ENCODE measurements at places on chromosomes 3 and 15.

DNA sequence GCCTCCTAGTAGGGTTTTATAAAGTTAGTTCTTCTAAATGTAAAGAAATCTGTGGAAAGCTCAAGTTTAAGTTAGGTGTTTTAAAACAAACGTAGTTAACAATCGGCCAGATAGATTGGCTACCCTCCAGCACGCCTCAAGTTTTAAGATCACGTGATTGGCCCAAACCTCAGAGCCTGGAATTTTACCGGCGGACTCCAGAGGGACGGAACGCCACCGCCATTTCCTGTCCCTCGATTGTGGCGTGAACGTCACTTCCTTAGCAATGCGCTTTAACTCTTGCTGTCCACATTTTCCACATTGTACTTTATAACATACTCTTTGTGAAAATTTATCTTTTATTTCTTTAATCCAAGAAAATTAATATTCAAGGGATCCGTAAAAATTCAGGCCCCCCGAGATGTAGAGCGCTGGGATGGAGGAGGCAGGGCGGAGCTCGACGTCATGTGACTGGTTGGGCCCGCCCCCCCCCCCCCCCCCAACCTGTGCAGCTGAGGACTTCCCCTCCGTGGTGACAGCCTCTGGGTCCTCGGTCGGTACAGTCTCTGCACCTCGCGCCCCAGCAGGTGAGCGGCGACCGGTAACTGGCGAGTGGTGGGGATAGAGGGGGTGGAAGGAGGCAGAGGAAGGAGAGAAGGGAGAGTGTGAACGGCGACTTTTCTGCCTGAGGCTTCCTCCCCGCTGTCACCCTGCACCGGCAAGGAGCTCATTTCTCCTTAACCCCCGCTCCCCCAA, at the start of gene ATP6V1A:
Gene ATP6V1A, plus strand, starts transcription at position 488 of the 735 bp plus-strand sequence. CDS start 31,719 bp downstream, outside the sequence.
- peak; percentile 94 for DNase-seq

- no peak for DNase-seq
Measured at GRCh38 chr15:59591356-59591755, 20.2 kb upstream of the GCNT3 start.

- DNase-seq, result no peak
Measured at GRCh38 chr3:151439652-151440125, 21.2 kb downstream of the IGSF10 start.

- peak; percentile 11 for DNase-seq
Measured at GRCh38 chr3:108091498-108092250, 843 bp upstream of the CD47 start.

GRCh38 chr15:82830427-82831173, 21.2 kb downstream of the WHAMM start:
- DNase-seq, result no peak

DNA sequence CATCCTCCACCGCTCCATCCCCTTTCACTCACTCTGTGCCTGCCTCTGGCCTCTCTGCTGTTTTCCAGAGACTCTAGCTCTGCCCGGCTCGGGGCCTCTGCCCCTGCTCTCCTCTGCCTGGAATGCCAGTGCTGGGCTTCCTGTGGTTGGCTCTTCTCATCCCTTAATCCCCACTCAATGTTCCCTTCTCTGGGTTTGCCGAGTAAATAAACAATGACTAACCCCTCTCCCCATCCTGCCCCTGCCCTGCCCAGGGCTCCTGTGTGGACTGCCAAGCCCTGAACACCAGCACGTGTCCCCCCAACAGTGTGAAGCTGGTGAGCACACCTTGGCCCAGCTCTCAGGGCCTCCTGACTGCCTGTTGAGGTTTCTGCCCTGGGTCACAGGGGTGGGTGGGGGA, 12.2 kb downstream of the STAB1 start:
- DNase-seq, result no peak

DNA sequence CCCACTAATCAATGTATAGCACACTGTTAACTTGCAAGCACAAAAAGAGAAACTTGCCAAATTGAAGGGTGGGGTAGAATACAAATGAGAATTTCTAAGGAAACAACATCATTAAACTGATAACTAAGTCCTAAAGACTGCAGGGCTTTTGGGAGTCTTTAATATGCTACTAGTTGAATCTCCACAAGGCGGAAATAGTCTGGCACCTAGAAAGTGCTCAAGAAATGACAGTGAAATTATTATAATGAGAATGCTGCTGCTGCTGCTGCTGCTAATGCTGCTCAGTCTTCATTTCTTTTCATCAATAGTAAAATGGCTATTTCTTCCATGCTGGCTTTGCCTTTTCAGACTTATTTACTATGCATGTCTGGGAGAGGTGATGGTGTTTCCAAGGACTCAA, 91.8 kb downstream of the BTD start:
- DNase-seq, result no peak

- DNase-seq, result no peak
Measured at GRCh38 chr15:40028853-40029252, 10.1 kb downstream of the SRP14 start.

DNA sequence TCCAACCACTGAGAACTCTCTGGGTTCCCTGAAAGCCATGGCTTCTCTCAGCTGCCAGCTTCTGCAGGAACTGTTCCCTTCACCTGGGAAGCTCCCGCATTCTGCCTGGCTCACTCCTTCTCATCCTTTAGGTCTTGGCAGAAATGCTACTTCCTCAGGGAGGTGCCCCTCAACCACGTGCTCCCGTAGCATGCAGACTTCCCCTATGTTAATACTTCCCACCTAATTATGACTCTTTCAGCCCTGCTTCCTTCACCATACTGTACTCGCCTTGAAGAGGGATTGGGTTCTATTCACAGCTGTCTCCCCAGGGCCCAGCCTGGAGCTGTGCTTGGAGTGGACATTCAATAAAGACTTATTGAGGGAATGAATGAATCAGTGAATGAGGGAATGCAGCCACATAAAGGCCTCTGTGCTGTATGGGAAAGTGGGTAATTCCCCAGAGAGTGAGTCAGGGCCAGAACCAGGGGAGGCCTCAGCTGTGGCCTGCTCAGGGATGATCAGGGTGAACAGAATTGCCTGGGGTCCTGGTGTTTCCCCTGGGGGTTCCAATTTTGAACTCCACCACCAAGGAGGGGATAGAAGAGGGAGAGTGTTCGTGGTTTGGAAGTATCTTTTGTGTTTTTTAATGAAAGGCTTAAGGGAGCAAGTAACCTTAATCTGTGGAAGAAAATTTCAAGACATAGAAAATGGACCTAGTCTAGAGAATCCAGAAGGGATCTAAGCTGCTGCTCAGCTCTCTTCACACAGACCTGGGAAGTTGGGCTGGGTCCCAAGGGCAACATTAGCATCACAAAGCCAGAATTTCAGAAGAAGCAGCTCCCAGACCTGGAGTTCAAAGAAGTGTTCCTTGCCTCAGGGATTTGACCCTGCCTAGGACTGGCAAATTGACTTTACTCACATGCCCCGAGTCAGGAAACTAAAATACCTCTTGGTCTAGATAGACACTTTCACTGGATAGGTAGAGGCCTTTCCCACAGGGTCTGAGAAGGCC, 14.6 kb upstream of the FAM107A start:
- no peak for DNase-seq

GRCh38 chr15:57018151-57018550, 99.7 kb downstream of the TCF12 start:
- no peak for DNase-seq

- no peak for DNase-seq
Measured at GRCh38 chr15:68666120-68666811, 87.5 kb downstream of the CORO2B start.

GRCh38 chr15:59360896-59361295, 11.8 kb downstream of the MYO1E start:
- no peak for DNase-seq

DNA sequence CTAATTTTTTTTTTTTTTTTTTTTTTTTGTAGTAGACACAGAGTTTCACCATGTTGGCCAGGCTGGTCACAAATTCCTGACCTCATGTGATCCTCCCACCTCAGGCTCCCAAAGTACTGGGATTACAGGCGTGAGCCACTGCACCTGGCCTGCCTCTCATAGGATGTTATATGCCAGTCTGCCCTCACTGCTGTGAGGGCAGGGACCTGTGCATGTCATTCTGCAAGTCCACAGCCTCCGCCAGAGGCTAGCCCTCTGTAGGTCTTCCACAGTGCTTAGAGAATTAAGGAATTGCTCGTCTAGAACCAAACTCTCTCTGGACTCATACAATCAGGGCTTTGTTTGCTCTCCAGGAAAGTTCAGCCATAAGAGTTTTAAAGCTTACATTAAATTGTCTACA, 163.9 kb upstream of the WNT5A start:
- no peak for DNase-seq

- no peak for DNase-seq
Measured at GRCh38 chr3:37068031-37068430, 74.7 kb downstream of the MLH1 start.

DNA sequence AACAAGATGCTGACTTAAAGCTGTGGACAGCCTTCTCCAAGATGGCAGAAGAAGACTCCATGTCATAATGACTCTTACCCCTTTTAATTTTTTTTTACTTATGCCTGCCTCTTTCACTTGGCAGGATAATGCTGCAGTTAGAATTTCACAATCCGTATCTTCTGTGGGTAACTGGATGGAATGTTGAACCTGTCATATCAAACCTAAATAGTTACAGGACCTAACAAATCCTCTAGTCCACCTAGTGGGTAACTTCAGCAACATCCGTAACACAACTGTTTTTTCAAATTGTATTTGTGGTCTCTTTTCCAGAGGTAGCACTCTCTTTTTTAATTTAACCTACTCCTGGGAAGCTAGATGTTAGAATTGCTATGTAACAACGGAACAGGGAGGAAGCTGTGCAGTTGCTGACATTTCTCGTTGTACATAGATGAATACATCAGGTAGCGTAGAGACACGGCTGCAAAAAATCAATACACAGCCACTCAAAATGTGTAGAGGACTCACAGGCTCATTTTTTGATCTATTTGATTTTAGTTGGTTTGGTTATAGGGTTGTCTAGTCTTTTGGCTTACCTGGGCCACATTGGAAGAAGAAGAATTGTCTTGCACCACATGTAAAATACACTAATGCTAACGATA, 43.9 kb upstream of the TRPM1 start:
- DNase-seq, result no peak

- no peak for DNase-seq
Measured at GRCh38 chr3:106006571-106006970, 137.8 kb upstream of the CBLB start.

DNA sequence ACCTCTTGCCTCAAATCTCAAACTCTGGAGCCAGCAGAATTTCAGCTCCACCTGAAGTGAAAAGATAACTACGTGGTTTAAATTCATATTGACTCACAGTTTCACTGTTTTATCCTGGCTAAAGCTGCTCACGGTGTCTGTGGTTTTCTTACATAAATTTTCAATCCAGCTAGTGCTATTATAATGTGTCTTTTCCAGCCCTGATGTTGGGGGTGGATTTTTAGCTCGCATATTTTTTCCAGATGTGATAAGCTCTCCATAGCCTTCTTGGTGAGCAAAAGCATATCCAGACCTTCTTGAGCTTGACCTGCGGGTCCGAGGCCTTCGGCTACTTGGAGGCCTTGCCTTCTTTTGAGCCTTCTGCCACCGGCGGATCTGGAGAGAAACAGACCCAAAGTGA, 239.3 kb downstream of the DTWD1 start:
- no peak for DNase-seq
